Ovary (tissue), 10 donors: ENCODE measurements at places on chromosomes 2 and 18. TPM values are rescaled to one million over a fixed set of nuclear protein-coding genes. Genes with fewer than 3 reads are reported as not detected.
A peak's percentile ranks its signal among the peaks of the same experiment; 100 is the strongest.

DNA sequence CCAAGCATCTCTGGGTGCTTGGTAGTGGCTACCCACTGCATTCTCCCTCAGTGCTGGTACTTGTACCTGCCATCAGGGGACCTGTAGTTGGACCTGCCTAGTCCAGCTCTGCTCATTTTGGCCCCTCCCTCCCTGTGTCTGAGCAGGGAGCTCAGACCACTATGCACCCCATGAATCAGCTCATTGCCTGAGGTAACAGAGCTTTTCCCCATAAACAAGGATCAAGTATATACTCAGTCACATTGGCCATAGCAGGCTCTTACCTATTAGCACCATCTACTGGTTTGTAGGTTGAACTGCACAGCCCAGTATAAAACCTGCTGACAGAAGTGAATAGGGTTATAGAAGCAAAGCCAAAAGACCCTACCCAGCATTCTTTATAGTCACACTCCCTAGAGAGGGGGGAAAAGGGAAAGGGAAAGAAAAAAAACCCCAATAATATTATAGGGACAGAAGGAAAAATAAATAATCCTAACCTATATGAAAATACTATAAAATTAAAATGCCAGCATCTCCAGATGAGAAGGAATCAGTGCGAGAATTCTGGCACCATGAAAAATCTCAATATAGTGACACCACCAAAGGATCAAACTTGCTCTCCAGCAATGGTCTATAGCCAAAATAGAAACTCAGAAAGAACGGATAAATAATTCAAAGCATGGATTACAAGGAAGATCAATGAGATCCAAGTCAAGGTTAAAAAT, 6.9 kb upstream of the FLACC1 start:
- no peak for DNase-seq

Gene CXCR2
- total RNA-seq = 0.35 TPM

GRCh38 chr2:207240649-207241048, 74.9 kb upstream of the KLF7 start:
- no peak for DNase-seq

GRCh38 chr2:181632733-181633401, 24.0 kb downstream of the CERKL start:
- DNase-seq = no peak

Gene PLA2R1
- total RNA-seq = 16.5 TPM

DNA sequence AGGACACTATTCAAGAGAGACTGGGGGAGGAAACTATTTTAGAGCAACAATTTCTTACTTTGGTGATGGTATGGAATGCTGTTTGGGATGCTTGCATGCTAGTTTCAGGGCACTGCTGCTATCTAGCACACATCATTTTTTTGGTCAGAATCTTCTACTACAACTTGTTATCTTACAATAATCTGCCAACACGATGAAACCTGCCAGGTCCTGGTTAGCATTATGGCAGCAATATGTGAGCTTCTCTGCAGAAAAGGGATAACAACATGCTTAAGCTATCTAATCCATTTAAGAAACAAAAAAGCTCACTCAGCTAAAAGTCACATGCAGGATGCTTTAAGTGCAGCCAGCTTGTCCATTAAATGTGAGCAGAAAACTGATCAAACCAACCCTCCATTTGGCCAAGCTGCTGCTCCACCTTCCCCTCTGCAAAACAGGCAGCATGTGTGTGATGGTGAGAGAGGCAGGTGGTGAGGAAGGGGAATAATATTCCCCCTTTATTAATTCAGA, 30.1 kb downstream of the GAREM2 start:
- DNase-seq = no peak

GRCh38 chr18:63138436-63139340, 180.9 kb downstream of the BCL2 start:
- no peak for DNase-seq

DNA sequence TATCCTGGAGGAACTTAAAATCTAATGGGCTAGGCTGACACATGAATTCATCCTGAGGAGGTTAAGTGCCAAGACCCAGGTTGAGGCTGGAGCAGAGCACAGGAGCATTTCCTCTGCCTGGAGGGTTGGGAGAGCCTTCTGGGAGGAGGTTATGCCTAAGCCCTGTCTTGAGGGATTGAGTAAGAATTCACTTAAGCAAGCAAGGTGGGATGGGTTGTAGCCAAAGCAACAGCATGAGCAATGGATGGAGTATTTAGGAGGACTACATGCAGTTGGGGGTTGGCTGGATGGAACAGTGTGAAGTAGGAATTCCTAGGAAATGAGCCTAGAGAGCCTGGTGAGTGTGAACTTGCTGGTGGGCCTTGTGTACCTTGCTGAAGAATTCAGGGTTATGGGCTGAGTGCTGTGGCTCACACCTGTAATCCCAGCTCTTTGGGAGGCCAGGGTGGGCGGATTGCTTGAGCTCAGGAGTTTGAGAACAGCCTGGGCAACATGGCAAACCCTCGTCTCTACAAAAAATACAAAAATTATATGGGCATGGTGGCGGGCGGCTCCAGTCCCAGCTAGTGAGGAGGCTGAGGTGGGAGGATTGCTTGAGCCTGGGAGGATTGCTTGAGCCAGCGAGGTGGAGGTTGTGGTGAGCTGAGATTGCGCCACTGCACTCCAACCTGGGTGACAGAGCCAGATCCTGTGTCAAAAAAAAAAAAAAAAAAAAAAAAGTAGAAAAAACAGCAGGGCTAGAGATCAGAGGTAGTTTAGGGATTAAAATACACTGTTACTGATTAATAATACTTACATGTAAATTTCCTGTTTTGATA, 22.2 kb downstream of the TANC1 start:
- DNase-seq = no peak

- no peak for DNase-seq
Measured at GRCh38 chr2:24821433-24821891, 28.2 kb downstream of the CENPO start.

Gene CRYGA
- not detected for total RNA-seq

- no peak for DNase-seq
Measured at GRCh38 chr18:26771524-26771923, 94.0 kb downstream of the AQP4 start.

GRCh38 chr2:74005786-74006185, 21.1 kb downstream of the TET3 start:
- peak; percentile 48 for DNase-seq
